ENCODE measurements at places on chromosomes 16 and 17.
A peak's percentile ranks its signal among the peaks of the same experiment; 100 is the strongest.

DNA sequence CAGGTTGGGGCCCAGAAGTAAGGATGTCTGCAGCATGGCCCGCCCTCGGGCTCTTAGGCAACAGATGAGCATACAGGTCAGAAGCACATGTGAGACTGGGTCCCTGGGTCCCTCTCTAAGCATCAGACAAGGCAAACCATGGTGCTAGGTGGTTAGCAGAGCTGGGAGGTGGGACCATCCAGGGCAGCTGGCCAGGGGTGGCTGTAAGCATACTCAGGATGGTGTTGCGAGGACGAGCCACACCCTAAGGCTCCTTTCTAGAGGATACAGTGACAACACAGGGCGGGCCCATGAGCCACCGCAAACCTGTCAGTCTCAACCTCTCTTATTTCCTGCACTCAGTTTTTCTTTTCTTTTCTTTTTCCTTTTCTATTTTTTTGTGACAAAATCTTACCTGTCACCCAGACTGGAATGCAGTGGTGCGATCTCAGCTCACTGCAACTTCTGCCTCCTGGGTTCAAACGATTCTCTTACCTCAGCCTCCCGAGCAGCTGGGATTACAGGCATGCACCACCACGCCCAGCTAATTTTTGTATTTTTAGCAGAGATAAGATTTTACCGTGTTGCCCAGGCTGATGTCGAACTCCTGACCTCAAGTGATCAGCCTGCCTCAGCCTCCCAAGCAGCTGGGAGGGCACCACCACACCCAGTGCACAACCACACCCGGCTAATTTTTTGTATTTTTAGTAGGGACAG lies 3.6 kb downstream of the FA2H start:
- no peak for DNase-seq

GRCh38 chr16:4263504-4264436 lies 9.1 kb downstream of the TFAP4 start:
- DNase-seq: no peak

GRCh38 chr16:88948781-88949490 lies 28.1 kb downstream of the CBFA2T3 start:
- DNase-seq: no peak

DNA sequence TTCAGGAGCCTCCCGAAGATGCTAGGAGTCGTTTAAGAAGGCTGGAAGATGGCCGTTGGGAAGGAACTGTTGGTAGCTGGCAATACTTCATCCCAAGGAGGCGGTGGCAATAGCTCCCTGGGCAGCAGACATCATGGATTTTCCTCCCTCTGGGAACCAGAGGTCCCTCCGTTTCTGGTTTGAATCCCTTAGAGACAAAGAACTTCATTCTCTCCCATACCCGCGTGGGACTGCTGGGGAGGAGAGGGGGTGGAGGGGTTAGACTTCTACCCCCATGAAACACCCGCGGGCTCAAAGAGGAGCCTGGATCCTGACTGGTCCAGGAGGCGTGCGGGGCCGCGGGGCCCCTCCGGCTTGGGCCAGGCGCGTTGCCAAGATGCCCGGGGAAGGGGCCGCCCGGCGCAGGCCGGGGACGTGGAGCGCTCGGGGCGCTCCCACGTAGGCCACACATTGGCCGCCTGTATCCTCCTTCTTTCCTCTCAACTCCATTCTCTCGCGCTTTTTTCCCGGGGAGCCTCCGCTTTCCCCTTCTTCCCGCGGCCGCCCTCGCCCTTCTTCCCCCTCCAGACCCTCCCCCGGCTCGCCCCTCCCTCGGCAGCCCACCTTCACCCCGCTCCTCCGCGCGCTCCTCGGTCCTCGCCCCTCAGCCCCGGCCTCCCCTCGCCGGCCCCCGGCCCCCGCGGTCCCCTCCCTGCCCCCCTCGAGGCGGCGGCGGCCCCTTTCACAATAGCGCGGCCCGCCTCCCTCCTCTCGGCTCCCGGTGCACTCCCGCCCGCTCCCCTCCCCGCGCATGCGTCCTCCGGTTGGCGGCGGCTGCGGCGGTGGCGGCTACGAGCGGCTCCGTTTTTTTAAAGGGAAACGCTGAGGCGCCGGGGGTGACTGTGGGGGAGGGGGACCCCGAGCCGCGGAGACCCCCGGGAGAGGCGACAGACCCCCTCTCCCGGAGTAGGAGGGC lies at the start of gene MSL1:
Gene MSL1 (plus strand): TSS at position 791 of the 955 bp plus-strand sequence. CDS start 642 bp downstream, outside the sequence.
- peak; percentile 65 for DNase-seq

DNA sequence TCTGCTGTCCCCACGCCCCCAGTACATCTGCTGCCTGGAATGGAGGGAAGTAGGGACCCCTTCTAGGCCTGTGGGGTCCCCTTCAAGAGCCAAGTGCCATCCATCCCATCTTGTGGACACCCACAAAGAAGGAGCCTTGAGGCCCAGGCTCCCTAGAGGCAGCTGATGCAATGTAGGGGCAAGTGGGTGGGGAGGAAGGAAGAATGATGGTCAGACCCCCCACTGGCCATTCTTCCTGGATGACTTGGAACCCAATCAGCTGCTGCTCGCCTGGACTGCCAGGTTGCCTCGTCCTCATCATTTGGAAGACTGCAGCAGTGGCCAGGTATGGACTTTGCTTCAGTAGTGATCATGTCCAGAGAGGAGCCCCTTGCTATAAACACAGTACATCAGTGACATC lies 48.9 kb downstream of the SMPD3 start:
- DNase-seq: peak; percentile 18

GRCh38 chr17:8391711-8392110 lies 5.9 kb downstream of the RNF222 start:
- DNase-seq: peak; percentile 54

DNA sequence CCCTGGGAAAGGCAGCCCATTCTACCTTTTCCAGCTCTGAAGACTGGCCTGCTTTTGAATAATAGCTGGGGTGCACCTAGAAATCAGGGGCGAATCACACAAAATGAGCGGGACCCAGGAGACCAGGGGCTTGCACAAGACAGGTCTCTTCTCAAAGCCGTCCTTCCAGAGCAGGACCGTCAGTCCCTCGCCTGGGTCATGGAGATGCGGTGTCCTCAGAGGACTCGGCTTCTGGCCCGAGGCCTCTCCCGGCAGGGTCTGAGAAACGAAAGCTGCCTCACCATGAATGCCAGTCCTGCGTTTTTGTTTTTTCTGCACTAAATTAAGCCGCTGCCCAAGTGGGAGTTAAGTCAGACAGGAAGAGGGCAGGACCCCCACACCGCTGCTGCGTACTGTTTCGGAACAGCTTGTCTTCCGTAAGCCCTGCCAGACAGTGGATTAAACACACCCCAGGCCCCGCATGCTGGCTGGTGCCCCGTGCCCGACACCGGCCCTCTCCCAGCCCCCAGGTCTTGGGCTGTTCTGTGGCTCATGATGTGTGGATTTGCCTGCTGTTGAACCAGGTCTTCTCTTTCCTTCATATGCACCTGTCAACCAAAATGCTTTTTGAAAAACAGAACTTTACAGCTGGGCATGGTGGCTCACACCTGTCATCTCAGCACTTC lies 142.1 kb upstream of the RPH3AL start:
- no peak for DNase-seq

- no peak for DNase-seq
Measured at GRCh38 chr17:55312852-55313251, 48.1 kb downstream of the HLF start.

DNA sequence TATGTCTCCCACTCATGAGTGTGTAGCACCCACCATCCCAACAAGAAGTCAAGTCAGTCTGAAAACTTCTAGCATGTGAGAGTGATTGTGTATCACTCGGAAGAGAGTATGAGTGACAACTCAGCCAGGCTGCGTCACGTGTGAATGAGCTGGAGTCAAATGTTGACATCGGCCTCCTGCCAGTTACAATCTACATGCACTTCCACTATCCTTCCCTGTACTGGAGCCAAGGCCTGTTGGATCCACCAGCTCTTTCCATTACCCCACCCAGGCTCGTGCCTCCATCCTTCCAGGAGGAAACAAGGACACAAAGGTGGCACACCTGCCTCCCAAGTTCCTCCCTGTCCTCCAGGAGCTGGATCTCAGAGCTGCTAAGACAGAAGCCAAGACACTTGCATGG lies 64.5 kb downstream of the ASIC2 start:
- no peak for DNase-seq

DNA sequence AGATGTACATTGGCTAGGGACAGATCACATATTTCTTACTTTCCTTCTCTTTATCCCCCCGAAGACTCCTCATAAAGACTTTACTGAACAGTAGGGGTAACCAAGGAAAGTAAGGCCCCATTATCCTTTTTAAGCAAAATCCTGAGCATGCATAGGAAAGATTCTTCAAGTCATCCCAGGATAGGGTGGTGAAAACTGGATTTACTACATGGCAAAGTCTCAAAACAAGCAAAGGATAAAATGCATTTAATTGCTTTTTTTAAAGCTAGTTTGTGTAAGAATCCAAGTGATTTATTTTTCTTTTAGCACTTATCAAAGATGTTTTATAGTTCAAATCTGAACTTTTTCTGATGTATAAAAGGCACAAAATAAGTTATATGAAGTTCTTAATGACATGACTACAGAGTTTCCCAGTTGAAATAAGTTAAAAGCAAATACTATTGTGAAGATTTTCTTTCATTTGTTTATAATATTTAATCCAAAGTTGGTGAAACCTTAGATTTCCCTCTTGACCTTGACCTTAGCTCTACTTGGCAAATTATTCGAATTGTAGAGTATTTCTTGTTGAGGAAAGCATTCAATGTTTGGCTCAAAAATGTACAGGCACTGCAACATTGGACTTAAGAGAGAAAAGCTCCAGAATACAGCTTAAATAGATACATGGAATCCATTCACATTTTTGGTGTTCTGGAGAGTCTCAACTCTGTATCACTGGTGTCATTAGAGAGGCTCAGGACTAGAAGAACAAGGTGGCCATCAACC lies 104.3 kb downstream of the ABCA8 start:
- DNase-seq: no peak

GRCh38 chr17:64008830-64009229 lies 10.7 kb downstream of the PRR29 start:
- no peak for DNase-seq

DNA sequence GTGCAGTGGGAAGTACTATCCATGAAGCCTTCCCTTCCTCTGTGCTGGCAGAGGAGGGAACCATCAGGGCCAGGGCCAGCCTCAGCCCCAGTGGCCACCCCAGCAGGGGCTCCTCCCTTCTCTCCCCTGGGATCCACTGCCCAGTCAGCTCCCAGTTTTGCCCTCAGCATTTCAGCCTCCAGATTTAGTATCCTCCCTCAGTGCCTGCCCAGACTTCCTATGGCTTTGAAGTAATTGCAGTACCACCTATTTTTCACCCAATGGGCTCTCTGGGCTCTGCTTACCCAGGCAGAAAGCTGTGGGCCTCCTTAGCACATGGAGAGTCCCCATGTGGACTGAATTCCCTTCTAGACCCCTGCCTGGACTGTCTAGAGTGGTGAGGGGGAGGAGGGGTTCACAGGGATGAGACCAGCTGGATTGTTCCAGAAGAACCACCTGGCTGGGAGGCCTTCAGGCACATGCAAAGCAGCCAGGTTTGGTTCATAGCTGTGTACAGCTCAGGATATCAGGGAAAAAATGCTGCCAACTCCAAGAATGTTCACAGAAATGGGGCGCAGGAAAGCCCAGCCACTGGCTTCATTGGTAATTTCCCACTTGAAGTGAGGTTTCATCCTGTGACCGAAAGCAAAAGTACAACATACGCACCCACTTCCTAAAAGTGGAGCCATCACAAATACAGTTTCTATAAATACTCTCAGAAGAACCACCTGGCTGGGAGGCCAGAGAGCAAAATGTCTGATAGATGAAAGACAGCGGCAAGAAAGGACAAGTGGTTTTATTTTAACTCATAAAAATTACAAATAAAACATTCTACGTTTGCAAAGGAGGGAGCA lies 15.2 kb upstream of the HERPUD1 start:
- no peak for DNase-seq

- no peak for DNase-seq
Measured at GRCh38 chr16:77820340-77820739, 32.0 kb downstream of the VAT1L start.

DNA sequence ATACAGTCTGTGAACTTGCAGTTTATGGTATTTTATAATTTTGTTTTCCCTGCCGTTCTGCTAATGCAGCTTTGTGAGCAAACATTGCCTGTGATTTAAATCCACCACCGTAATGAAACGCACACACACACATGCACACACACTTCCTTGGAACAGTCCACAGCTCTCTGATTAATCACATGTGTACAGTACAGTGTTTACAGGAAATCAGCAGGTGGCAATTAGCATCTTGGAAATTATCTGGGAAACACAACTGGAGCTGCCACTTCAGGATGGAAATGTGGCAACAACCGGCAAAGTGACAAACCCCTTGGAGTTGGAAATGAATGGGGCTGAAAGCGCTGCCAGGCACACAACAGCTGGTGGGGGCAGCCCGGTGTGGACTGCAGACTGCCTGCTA lies 12.9 kb upstream of the ZKSCAN2 start:
- no peak for DNase-seq

DNA sequence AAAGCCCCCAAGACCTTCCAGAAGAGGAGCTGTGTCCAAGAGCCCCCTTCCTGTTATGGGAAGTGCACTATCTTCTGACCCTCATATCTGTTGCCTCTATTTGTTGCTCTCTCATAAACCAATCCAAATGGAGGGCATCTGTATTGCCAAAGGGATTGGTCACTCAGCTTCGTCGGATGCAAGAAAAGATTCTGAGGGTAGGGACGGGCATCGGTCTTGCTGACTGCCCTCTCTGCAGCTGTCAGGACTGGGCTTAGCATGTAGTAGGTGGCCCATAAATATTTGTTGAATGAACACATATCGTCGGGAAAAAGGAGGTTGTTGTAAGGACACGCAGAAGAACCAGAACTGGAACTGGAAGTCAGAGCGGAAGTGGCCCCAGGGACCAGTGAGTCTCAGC lies 44.1 kb downstream of the CCDC42 start:
- DNase-seq: no peak

- DNase-seq: no peak
Measured at GRCh38 chr17:55301521-55302406, 37.0 kb downstream of the HLF start.

- DNase-seq: no peak
Measured at GRCh38 chr16:16863672-16864071, 484.7 kb downstream of the NPIPA7 start.

All from A172 (cell line).